ENCODE measurements at places on chromosomes 2 and 18. TPM values are rescaled to one million over a fixed set of nuclear protein-coding genes. Genes with fewer than 3 reads are reported as not detected.

The ACVR1C gene
- 0.21 TPM for polyA plus RNA-seq

The STAT4 gene
- polyA plus RNA-seq, result 0.36 TPM

The DUSP2 gene
- polyA plus RNA-seq, result 10.4 TPM

DNA sequence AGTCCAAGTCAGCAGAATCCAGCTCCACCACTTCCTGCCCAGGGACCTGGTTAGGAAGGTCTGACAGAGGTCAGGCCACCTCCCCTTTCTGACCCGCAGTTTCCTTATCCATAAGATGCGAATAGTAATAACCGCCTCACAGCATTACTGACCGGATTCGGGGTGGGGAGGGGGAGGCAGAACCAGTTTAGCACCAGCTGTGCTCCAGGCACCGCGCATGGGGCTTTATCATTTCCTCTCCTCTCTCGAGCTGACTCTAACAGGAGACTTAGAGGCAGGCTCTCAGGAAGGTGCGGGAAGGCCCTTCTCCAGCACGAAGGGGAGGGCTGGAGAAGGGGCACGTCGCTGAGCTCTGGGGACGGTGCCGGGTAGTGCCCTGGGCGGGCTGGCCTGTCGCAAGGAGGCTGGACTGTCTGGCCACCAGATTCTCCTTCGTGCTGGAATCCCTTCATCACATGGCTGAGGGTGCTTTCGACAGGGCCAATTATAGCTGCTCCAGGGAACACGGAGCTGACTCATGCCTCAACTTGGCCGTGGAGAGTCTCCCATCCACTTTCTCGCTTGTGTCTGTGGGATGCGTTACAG, 5.7 kb downstream of the EHD3 start:
- DNase-seq, result no peak

DNA sequence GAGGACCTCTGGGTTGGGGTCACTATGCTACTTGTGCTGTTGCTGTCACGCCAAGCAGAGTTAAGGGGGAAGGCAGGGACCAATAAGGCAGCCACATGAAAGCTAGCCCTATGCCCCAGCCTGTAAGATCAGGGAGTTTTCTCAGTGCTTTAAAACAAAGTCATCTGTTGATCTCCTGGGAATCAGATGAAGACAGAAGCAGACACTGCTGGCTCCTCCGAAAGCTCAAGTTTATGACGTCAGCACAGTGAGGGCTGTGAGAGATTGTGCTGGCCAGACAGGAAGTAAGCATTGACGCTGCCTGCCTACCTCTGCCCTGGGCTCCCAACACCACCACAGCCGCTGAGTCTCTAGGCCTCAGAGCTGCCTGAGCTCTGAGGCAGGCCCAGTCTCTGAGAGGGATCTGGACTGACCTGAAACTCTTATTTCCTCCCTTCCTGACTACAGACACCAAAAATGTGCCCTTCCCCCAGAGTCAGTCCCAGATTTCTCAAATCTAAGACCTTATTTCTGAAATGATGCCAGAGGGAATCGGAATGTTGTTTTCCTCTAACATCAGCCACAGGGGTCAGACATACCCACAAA, 118.1 kb upstream of the EPAS1 start:
- no peak for DNase-seq

- no peak for DNase-seq
Measured at GRCh38 chr18:31648966-31649429, 35.4 kb downstream of the B4GALT6 start.

- DNase-seq, result no peak
Measured at GRCh38 chr18:62493033-62493862, 29.6 kb upstream of the ZCCHC2 start.

DNA sequence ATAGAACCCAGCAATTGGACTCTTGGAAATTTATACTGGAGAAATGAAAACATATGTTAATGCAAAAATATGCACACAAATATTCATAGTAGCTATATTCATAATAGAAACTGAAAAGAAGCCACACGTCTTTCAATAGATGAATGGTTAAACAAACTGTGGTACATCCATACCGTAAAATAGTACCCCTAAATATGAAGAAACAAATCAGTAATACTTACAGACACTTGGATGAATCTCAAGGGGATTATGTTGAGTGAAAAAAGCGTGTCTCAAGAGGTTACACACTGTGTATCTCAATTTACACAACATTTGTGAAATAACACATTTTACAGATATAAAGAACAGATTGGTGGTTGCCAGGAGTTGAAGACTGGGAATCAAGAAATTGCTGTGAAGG, 61.1 kb upstream of the ARHGAP15 start:
- no peak for DNase-seq

- no peak for DNase-seq
Measured at GRCh38 chr18:66838340-66838987, 234.6 kb upstream of the CDH19 start.

DNA sequence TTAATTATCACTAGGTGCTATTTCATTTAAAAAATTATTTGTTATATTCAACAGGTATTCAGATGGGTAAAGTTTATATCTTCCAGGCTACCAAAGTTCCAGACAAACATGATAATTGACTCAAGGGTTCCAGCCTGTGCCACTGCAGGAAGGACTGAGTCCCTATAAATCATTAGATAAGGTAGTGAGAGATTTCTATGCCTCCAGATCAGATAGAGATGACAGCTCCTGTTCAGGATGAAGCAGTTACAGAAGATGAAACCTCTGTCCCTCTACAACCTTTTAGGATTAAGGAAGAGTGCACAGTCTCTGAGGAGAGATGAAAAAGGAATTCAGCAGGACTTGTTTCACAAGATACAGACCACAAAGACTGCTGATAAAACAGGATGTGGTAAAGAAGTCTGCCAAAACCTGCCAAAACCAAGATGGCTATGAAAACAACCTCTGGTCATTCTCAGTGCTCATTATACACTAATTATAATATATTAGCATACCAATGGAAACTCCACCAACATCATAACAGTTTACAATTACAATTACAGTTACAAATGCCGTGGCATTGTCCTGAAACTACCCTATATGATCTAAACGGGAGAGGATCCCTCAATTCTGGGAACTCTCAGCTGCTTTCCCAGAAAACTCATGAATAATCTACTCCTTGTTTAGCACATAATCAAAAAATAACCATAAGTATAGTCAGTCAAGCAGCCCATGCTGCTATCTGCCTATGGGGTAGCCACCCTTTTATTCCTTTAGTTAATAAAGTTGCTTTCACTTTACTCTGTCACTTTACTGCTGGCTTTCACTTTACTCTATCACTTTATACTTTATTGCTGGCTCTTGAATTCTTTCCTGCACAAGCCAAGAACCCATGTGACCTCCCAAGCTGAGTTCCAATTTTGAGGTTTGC, 288.5 kb downstream of the PDE11A start:
- no peak for DNase-seq

DNA sequence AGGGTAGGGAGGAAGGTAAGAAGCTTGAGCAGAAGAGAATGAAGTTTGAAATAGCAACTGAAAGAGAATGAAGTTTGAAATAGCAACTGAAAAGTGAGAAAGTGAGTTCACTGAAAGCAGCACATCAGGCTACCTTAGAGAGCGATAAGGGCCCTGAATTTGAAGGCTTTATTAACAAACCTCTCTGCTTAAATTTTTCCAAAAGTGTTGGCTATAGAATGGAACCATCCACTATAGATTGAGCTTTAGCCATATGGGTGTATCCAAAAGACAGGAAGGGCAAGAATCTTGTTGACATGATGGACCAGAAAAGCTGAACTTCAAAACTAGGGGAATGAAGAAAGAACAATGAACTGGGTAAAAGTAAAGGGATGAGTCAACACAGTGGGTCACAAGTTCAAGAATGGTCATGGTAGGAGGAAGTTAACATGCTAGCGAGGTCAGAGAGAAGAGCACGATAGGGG, 122.5 kb downstream of the ASXL3 start:
- DNase-seq, result no peak

GRCh38 chr18:77181950-77182707, 49.5 kb upstream of the MBP start:
- no peak for DNase-seq

DNA sequence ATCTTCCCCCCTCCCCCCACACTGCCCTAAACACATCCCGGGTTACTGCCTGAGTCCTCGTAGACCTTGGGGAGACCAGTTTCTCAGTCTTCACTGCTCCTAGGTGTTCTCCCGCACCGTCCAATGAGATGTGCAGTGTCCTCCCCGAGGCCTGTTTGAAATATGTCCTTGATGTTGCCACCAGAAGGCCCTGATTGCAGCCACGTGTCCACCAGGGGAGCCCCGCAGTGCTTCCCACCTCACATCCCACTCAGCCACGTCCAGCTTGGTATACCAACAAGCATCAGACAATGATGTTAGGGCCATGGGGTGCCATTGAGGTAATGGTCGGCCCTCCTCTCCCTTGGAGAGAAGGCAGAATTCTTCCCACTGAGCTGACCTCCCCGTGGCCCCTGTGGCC, 38.7 kb downstream of the TCF7L1 start:
- DNase-seq, result no peak

DNA sequence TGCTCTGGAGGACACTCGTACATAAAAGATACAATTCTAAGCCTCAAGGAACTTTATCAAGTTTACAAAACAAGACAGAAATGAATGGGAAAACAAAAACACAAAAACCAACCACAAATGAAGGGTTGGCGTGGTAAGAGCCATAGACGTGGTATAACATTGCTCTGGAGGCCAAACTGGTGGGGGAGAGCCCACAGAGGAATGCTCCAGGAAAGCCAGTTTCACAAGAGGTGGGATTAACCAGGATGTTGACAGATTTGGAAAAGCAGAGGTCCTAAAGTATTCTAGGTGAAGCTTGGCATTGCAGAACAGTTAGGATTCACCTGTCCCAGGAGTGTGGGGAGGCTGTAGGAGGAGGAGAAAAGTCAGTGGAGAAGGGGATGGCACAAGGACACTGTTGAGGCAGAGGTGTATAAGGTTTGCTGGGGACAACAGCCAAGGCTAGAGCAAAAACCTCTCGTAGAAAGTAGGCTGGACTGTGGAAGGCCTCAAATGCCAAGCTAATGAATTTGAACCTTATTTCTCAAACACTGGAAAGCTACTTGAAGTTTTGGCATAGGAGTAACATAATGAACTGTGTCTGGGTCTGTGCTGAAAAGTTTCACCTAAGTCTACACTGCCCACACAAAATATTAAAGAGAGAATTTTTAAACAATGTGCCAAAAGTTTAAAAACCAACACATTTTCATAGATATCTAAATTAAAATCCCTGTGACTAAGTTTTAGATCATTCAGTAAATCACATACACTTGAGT, 135.1 kb downstream of the THADA start:
- no peak for DNase-seq

GRCh38 chr2:121368836-121369235, 83.8 kb upstream of the TFCP2L1 start:
- no peak for DNase-seq
